ENCODE measurements at places on chromosomes 4 and X.

- peak; percentile 41 for DNase-seq
Measured at GRCh38 chr4:26238778-26239679, 81.8 kb upstream of the RBPJ start.

GRCh38 chr4:144787365-144788258 is 141.7 kb downstream of the HHIP start:
- DNase-seq: no peak

DNA sequence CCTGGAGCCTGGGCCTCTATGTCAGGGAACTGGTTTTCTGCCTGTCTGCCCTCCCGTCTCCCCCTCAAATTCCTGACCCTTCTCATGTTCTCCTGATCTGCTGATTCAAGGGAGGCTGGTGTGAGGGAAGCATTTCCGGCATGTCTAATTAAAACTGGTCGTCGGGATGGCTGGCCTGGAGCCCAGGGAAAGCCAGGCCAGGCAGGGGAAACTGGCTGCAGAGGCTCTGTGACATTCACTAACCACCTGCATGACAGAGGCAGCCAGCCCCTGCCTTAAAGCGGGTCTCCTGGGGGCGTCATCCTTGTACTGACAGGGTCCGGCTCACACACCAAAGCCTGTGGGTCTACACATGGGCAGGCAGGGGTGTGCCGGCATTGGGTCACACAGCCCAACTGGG is 35.2 kb downstream of the ABLIM2 start:
- DNase-seq: no peak

DNA sequence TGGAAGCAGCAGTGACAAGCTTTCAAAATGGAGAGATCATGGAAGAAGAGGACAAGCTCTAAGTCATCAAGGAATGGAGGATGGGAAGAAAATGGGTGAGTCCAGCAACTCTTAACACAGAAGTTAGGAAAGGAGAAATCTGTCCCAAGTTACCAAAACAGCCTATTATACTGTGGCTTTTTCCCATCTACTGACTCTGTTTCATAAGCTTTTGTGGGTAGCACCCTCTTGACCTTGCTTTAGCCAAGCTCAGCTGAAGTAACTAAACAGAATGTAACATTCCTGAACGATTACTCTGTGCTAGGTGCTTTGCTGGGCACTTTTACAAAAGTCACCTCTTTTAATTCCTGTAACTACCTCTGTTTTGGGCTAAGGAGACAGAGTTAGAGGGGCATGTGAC is 54.9 kb downstream of the MAP7D2 start:
- no peak for DNase-seq

DNA sequence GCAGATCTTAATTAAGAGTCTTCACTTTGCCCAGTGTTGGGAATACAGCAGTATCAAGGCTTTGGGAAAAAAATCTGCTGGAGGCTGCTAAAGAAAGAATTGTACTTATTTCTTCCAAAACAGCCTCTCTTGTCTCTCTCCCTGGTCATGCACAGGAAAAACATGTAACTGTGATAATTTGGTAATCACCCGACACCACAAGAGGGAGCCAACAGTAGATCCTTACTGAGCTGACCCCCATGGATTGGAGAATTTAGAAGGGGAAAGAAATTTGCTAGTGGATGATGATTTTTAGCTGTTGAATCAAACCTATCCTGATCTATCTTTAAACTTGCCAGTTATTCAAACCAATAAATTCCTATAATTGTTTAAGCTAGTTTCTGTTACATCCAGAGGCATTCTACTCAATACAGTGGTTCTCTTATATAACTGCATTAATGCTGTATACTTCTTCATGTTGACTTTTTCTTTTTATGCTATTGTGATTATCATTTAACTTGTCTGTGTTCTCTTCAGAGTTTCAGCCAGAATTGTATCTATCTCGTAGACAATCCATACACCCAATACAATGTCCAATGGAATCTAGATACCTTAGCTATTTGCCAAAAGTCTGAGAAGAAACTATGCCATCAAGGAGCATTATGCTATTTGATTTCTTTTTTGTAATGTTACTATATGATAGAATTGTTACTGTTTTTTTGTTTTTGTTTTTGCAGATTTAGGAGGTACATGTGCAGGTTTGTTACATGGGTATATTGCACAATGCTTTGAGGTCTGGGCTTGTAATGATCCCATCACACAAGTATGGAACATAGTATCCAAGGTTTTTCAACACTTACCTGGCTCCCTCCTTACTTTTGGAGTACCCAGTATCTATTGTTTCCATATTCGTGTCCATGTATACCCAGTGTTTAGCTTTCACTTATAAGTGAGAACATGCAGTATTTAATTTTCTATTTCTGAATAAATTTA is 31.3 kb upstream of the ARHGEF38 start:
- no peak for DNase-seq

DNA sequence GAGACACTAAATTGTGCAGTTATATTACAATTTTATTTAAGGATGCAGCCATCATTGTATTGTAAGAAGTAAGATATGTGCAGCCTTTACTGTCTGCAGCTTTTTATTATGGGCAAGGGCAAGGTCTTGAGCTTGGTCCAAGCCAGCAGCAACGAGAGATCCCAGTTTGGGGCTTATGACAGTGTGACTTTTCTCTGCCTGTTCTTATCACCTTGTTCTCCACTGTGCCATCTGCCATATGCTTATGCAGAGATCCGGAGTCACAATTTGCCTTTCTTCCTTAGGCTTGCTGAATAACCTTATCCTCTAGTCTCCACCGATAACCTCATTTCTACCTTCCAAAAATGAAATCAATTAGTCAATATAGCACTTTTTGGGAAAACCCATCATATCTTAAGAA is 30.4 kb downstream of the MAPK10 start:
- DNase-seq: no peak

GRCh38 chr4:122959441-122959840 is 37.0 kb upstream of the NUDT6 start:
- no peak for DNase-seq

GRCh38 chrX:31609130-31609529 is 537.3 kb upstream of the FTHL17 start:
- DNase-seq: no peak

GRCh38 chr4:85725721-85726170 is 250.8 kb downstream of the ARHGAP24 start:
- no peak for DNase-seq

DNA sequence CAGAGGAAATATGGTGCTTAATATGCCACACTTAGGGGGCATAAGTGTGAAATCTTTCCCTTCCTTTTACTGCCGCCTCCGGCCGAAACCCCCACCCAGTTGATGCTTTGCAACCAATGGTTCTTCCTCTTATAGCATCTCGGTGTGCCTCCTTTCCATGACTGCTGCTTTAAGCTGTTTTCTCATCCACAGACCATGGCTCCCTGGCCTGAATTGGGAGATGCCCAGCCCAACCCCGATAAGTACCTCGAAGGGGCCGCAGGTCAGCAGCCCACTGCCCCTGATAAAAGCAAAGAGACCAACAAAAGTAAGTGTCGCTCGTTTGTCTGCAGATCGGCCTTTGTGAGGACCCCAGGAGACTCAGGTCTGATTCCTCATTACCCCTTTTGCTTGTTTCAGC is 6.7 kb downstream of the SLC34A2 start:
- DNase-seq: no peak

GRCh38 chr4:162456106-162456505 is 292.3 kb upstream of the FSTL5 start:
- DNase-seq: no peak

DNA sequence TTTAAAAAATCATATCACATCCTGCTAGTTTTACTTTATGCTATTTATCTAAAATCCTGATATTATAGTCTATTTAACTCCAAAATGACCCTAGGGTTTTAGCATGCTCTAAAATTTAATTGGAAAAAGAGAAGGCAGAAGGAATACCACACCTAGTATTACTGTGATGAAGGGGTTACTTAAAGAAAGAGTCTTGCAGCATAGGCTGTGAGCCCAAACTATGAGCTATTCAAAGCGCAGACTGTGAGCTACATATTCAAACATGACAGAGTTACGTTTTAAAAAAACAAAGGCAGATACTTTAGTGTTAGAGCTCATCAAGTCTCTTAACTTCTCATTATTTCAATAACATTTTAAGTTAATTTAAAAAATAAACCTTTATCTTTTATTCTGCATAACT is 247.7 kb upstream of the ETNPPL start:
- DNase-seq: no peak

DNA sequence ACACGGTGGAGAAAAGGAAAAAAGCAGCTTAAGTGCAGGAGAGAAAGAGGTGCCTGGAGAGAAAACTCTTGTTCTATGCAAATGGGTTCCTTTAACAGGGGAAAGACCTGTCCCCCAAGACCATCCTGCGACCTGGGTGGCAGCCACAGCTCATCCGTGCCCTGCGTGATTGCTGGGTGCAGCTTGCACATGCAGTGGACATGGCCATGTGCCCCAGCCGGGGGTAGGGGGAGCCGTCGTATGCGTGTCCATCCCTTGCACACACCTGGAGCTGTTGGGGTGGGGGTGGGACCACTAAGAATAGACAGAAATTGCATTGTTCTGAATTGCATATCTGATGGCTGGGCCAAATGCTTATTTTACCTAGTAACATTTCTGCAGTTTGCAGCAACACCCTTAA is 171.9 kb downstream of the GUCY2F start:
- no peak for DNase-seq

GRCh38 chr4:131002132-131002531 is 1906.2 kb downstream of the C4orf33 start:
- no peak for DNase-seq

- DNase-seq: no peak
Measured at GRCh38 chrX:38103857-38104812, 97.8 kb downstream of the SYTL5 start.

GRCh38 chrX:23782455-23782854 is 518 bp upstream of the SAT1 start:
- no peak for DNase-seq

GRCh38 chrX:68072041-68072440 is 361.3 kb downstream of the OPHN1 start:
- DNase-seq: no peak

GRCh38 chr4:30656828-30657227 is 63.3 kb upstream of the PCDH7 start:
- DNase-seq: no peak

DNA sequence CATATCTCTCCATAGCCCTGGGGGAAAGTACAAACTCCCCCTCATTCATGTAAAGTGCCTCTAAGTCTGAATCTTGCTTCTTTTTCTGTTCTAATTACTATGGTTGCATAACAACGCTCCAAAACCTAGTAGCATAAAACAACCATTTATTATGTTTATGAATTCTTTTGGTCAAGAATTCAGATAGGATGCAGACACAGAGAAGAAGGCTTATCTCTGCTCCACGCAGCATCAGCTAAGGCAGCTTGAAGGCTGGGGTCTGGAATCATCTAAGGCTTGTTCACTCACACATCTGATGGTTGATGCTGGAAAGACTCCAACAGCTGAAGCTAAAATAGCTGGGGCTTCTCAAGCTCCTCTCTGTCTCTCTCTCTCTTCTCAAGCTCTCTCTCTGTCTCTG is 564.5 kb downstream of the ZNF674 start:
- DNase-seq: no peak

- no peak for DNase-seq
Measured at GRCh38 chr4:104163820-104164219, 330.9 kb downstream of the CXXC4 start.

DNA sequence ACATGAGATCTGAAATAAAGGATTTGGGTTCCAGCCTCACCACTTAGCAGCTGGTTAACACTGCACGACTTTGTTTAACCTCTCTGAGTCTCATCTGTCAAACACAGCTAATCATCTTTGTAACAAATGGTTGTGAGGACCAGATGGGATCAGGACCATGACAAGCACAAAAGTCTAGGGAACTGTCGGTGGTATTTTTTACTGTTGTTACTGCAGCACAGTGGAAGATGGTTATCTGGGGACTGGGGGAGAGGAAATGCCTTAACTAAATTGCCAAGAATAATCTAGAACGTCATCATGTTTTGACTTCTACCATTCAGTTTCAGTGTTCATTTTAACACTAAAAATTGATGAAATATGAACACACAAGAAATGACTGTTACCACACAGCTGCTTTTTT is 99.5 kb downstream of the ADGRA3 start:
- no peak for DNase-seq

- no peak for DNase-seq
Measured at GRCh38 chr4:130124066-130124465, 1028.1 kb downstream of the C4orf33 start.

DNA sequence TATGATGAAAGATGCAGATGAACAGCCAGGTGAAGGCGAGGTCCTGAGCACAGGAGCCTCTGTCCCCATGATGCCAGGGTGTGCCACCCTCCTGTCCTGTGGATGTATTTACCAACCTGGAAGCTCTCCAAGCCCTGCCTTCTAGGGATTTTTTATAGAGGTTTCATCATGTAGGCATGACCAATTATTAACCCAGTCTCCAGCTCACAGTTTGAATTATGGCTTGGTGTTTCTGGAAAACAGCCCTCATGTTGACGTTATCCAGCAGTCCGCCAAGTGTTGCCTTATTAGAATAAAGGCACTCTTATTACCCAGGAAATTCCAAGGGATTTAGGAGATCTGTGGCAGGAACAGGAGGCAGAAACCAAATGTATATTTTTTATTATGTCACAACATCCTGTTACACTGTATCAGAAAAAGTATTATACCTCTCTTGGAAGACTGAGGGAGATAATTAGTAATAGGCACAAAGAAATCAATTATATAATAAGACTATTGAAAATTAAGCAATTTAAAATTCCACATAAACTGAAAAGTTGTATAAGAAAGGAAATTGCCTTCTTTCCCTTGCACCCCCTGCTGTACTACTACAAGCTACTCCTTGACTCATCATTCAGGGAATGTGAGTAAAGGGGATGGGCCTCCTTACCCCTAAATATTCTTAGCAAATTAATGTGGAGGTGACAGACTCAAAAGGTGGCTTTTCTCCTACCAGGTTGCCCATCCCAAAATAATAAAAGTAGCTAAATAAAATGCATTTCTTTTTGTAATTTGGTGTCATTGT is 129.6 kb downstream of the ZNF330 start:
- DNase-seq: no peak

GRCh38 chr4:139282721-139283075 is 2.7 kb upstream of the MGARP start:
- DNase-seq: no peak

DNA sequence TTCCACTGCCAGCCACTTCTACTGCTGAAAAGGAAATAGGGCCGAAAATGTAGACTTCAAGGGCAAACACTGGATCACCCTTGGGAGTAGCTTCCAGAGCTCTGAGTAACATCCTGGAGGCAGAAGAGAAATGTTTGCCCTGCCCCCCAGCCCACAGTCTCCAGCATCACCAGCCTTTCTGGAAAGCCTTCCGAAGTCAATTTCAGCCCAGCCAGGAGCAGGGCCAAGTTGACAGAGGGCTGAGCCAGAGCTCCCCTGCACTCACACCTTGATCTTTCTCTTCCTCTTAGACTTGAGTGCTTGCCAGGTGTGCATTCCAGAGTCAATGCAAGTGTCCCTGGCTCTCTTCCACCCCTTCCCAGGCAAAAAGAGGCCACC is 35.2 kb downstream of the SLC25A5 start:
- DNase-seq: peak; percentile 30

GRCh38 chr4:176814770-176815169 is 22.0 kb upstream of the VEGFC start:
- no peak for DNase-seq
